ENCODE measurements at places on chromosomes 11 and 22.

DNA sequence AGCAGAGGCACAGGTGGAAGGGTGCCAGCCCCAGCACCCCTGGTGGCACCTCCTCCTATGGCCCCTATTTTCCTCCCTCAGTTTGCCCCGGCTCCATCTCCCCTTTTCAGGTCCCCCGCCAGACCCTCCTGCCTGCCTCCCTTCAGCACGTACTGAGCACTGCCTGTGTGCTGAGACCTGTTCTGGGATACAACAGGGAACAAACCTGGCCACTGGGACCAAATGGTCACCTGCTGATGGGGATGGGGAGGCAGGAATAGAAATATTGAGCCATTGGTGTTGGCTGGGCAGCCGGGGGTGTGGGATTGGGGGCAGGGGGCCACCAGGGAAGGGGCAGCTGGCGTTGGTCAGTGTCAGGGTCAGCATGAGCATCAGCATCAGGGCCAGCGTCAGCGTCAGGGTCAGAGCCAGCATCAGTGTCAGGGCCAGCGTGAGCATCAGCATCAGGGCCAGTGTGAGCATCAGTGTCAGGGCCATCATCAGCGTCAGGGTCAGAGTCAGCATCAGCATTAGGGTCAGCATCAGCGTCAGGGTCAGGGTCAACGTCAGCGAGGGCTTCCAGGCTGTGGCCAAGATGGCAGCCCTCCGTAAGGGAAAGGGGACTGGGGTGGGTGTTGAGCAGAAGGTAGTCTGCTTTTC lies 7.5 kb downstream of the ZNF74 start:
- no peak for DNase-seq

GRCh38 chr11:88098289-88098688 lies 77.0 kb downstream of the RAB38 start:
- DNase-seq: no peak

- no peak for DNase-seq
These were observed 37.8 kb downstream of the ARRB1 start for GRCh38 chr11:75313513-75314272.

DNA sequence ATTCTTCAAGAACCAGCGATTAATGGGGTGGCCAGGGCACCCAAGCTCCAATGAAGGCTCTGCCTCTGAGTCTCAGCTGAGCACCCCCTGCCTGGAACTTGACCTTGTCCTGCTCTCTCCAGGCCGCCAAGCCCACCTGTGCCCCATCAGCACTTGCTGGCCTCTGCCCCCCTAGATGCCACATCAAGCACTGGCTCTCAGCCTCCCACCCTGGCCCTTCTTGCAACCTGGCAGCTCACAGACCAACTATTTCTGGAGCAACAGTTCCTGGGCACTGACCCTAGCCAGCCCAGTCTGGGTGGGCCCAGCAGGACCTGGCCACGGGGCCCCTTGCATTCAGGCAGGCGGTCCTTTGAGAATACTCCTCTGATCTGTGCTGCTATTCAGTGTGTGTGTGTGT lies 98.8 kb upstream of the PITPNB start:
- DNase-seq: peak; percentile 10

DNA sequence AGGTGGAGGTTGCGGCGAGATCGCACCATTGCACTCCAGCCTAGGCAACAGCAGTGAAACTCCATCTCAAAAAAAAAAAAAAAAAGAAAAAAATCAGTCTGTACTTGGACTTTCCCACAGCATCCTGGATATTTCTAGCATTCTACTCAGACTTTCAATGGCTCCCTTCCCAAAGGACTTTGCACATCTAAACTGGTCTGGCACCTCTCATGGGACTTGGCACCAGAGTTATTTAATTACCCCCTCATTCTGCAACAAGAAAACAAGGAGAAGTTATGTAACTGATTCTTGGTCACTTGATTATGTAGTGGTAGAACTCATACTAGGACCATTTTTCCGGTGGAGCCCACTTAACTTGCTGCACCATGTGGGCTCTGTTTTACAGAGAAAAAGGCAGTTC lies 519.5 kb downstream of the OPCML start:
- DNase-seq: no peak

DNA sequence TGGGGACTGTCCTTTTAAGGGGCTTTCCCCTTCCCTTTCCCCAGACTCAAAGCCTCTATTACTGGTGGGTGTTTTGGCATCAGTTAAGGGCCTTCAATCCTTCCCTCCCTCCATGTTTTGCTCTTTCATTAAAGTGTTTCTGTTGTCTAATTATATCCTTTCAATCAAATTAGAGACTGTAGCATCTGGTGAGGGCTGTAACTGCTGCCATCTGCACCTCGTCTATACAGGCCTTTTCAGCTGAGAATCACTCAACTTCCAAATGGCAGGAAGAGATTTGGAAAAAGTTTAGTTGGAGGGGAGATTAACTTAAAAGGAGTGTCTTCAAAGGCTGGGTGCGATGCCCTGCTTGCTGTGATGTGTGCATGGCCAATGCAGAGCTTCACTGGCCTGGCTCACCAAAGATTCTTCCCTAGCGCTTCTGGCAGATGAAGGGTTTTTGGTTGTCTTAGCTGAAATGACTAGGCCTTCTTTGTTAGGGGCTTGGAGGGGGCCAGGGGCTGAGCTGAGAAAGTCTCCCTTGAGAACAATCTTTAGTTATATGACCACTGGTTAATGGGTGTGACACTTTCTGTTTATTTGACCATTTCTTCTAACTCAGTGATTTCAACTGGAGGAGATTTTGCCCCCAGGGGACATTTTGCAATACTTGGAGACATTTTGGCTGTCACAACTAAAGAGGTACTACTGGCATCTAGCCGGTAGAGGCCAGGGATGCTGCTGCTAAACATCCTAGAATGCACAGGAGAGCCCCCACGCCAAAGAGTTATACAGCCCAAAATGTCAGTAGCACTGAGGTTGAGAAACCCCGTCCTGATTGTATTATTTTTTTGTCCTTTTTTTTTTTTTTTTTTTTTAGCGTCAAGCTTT lies 7.5 kb downstream of the KREMEN1 start:
- no peak for DNase-seq

DNA sequence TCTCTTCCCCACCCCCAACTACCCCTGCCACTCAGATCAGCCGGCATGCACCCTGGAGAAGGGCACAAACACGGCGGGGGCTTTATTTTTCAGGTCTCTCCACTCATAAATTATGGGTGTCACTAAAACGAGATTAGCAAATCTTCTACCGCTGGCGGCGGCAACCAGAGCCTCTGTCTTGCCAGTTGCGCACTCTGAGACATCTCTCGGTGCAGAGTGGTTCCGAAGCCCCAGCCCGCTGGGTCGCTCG lies 125.3 kb upstream of the C11orf58 start:
- DNase-seq: no peak

DNA sequence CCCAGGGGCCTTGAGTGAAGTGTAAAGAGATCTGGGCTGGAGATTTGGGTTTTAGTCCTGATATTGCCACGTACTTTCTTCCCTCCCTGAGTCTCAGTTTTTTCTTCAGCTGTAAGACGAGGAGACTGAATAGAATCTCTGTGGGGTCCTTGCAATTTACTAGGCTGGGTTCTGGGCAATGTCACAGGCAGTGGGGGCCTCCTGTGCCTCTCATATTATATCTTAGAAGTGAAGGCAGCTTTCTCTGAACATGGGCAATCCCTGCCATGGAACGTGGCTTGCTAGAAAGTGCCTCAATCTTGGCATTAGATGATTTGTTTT lies 62.0 kb upstream of the PTPRJ start:
- DNase-seq: no peak

DNA sequence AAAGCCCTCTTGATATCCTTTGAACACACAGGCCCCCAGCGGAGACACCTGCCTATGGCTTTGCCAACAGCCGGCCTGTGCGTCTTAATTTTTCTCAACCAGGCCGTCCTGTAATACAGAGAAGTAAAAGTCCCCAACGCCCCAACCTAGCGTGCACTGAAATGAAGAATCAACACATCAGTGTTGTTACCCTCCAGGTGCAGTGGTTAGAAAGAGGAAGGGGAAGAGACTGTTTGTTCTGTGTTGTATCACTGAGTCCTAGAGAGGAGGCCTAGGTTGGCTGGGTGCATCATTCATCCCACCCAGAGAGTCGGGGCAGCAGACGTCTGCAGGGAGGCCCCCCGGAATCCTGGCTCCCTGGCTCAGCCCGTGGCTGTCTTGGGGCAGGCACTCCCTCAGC lies 25.7 kb downstream of the SGSM1 start:
- no peak for DNase-seq

GRCh38 chr11:86150847-86151173 lies 81.9 kb upstream of the PICALM start:
- DNase-seq: no peak

GRCh38 chr11:75986966-75987365 lies 172.0 kb downstream of the UVRAG start:
- no peak for DNase-seq

- no peak for DNase-seq
These were observed 9.8 kb downstream of the PLXNB2 start for GRCh38 chr22:50297510-50298265.

DNA sequence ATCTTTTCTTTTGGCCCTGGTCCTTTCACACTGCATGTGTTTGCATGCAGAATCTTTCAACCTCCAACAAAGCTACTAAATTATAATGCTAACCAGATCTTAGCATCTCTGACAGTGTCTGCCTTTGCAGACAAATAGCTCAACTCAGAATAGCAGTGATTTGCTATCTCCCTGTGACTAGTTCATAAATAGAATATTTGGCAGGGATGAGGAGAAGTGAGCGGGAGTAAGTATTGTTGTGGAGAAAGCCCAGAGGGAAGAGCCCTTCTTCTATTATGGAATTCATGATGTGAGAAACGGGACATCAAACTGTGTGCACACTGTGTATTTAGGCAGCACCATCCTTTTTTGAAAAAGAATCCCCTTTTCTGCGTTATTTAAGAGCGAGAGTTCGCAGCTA lies 288.0 kb upstream of the CHORDC1 start:
- no peak for DNase-seq

- no peak for DNase-seq
These were observed 7.4 kb downstream of the MED17 start for GRCh38 chr11:93791493-93791892.

- DNase-seq: peak; percentile 7
These were observed 82.9 kb downstream of the KCNQ1 start for GRCh38 chr11:2527621-2528291.

GRCh38 chr11:126063507-126063852 lies 814 bp upstream of the CDON start:
- no peak for DNase-seq

DNA sequence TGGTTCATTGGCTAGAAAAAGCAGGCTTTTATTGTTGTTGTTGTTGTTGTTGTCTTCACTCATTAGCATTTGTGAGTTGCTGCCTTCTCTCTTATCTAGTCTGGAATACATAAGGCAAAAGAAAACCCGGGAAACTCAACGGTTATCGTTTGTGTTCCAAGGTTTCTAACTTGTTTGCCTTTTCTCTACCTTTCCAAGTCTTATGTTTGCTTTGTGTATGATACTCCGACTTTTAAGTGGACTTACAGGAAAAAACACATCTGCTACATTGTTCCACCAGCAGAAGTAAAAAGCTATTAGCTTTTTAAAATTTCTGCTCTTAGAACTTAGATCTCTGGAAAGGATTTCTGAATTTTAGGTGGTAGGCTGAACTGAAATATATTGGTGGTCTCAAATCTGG lies 27.0 kb upstream of the HIKESHI start:
- DNase-seq: no peak

Measured in WTC11 (cell line).